ENCODE measurements at places on chromosomes 5 and 9.
A peak's percentile ranks its signal among the peaks of the same experiment; 100 is the strongest.

GRCh38 chr5:53298841-53299240, 181.6 kb upstream of the FST start:
- no peak for DNase-seq

DNA sequence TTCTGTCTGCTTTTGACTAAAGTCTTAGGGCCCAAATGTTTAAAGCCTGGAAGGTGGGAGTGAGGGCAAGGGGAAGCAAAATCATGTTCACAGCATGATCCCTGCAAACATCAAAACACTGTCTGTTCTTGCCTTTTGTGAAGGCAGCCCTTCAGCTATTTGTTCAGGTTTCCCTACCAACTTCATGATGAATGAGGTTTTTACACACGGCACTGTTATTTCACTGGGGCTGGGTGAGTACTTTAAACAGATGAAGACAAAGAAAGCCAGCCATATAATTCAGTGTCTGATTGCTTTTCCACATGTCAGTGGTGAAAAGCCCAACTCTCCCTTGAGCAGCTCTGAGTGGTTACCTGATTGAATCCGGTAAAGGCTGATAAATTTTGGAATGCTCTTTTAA, 224.7 kb upstream of the GRAMD2B start:
- no peak for DNase-seq

- no peak for DNase-seq
These were observed 24.1 kb downstream of the RANBP3L start for GRCh38 chr5:36277521-36278176.

GRCh38 chr5:41629897-41630296, 119.5 kb upstream of the PLCXD3 start:
- DNase-seq, result no peak

DNA sequence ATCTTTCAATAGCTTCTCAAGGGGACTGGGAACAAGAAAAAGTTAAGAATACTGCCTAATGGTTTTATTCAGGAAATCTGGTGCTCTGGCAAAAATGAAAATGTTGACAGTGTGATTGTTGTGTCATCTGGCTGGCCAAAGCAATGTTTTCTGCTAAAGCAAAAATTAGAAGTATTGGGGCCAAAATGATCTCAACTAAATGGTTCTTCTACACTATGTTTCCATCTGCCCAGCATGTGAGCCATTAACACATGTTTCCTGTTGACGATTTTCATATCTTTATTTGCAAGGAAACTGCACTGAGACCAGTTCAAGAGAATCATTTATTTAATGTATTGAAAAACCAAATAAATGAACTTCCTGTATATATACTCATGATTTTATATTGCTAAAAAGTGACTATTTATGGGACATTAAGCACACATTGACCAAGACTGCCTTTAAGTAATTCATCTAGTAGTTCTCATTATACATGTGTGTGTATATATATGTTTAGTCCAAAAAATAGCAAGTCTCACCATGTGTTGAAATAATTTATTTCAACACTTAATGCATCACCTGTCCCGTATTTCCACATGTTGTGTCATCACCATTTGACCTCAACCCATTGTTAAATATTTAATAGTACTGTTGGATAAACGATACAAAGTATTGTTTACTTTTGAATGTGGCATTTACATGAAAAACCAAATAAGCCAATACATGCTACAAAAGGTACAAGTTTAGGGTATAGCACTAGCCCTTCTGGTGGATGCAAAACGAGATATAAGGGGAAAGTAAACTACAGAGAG, 7.5 kb upstream of the FST start:
- DNase-seq, result no peak

GRCh38 chr9:133830310-133830709, 92.2 kb upstream of the SARDH start:
- DNase-seq, result no peak

DNA sequence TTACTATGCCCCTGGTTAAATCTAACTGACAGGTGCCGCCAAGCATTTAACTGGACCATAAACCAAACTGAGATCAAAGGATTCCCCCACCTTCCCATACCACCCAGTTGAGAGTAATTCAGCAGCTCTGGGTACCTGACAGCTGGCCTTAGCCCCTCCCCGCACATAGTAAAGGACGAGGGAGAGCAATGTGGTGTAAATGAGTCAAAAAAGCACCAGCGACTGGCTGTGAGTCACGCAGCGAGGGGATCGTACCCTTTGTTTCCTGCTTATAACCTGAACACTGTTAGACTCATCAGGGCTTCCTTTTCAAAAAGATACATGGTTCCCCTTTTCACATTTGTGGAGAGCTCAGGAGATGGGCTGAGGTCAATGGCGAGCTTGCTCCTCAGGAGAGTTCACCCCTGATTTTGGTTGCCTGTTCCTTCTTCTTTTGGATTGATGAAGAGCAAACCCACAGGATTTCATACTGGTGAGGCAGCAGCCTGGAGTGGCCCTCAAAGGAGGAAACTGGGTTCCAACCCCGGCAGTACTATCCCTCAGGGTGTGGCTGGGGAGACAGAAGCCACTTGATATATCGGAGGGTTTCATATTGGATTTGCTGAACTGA, 71.5 kb downstream of the ANKRD33B start:
- DNase-seq, result no peak

DNA sequence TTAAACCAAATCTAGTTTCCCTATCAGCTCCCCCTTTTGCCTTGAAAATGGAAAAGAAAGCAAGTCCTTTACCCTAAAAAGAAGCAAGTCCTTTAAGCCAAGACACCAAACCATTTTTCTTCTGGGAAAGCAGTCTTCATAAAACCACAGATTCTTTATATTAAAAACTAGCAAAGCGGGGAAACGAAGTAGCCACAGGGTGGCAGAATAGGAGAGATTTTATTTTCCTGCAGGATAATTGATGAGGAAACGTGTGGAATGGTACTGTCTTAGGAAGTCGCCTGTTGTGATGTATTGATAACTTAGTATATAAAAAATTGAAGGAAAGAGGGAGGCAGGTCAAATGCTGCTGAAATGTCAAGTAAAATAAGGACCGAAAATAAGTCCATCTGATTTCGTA, 41.1 kb downstream of the ZNF883 start:
- DNase-seq, result no peak

GRCh38 chr5:96256795-96257470, 176.1 kb downstream of the PCSK1 start:
- no peak for DNase-seq

- DNase-seq, result no peak
These were observed 29.8 kb downstream of the OLFM1 start for GRCh38 chr9:135117281-135117680.

DNA sequence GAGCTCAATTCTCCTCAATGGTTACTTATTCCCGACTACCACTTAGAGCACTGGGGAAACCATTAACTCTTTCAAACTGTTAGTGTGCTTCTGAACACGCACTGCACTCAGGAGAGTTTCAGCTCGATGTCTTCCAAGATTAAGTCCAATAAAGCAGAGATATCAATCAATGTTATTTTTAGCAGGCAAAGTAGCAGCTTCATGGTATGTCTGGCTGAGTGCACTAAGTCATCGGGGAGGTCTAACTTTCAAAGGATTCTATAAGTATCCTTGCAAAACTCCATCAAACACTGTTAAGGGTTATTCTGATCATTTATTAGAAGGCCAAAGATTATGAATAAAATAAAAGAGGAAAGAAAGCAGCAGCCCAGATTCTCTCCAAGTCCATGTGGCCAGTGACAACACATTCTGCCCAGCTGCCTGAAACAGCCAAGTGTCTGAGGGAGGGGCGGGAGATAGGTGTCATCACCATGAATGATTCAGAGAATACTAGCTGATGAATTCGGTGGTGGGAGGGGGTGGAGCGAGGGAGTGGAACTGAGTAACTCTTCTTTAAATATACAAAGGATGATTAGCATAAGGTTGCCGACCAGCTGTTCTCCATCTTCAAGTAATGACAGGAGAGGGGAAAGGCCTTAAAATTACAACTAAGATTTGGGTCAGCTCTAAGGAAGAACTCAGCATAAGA, 21.3 kb downstream of the NREP start:
- no peak for DNase-seq

GRCh38 chr9:126211441-126212074, 115.1 kb upstream of the MVB12B start:
- DNase-seq, result no peak

- no peak for DNase-seq
These were observed 12.7 kb downstream of the STK10 start for GRCh38 chr5:172175263-172175719.

DNA sequence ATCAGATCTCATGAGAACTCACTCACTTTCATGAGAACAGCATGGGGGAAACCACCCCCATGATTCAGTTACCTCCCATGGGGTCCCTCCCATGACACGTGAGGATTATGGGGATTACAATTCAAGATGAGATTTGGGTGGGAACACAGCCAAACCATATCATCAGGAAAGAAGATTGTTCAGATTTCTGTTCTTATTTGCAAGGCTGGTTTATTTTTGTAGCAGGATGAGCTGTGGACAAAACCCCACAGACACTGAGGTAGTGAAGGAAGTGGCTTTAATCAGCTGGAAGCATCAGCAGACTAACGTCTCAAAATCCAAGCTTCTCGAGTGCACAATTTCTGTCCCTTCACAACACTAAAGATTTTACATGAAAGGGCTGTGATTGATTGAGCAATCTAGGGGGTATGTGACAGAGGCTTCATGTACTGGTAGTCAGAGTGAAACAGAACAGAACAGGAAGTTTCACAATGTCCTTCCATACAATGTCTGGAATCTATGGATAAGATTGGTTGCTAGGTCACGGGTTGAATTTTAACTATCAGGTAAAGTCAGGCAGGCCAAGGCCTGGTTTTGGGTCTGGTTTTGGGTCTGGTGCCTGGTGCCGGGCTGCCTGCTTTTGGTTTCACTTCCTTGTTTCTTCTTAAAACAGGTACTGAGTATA, 91.3 kb upstream of the ZNF366 start:
- DNase-seq, result no peak

- DNase-seq, result no peak
These were observed 4.5 kb upstream of the GRHPR start for GRCh38 chr9:37417857-37418618.

GRCh38 chr9:90086101-90086511, 481.3 kb downstream of the GADD45G start:
- no peak for DNase-seq

DNA sequence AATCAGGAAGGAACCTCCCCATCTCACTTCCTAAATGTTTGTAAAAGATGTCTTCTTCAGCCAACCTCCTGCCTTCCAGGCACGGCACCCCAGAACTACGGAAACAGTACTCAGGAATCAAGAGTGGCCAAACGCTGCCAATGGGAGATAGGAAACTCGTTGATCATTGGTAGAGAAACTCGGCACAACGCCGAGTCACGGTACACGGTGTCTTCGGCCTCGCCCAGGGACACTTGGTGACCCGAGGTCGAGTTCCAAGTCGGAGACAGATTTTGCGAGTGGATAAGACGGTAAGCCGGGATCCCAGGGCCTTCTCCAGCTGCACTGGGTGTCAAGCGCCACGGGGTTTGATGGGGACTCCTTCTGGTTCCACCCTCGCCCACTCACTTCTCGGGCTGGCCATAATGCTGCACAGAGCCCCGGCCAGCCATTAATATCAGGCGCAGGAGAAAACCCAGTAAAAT, 343 bp downstream of the KIAA0825 start:
- peak; percentile 31 for DNase-seq

- DNase-seq, result no peak
These were observed 52.3 kb downstream of the WDR36 start for GRCh38 chr5:111144352-111144930.

DNA sequence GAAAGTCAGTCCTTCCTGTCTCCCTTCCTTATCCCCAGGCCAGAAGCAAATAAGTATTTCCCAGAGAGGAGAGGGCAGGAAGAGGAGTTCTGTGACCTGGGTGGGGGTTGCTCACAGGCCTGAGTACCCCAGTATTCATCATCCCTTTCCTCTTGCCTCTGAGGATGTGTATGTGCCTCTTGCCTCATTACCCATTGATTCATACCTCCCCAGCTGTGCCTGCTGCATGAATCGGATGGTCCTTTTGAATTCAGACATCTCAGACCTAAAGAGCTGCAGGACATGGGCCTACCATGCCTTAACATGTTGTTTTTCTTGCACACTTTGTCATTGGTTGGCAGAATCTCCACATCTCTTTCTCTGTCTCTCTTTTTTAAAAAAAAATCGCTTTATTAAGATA, 112.8 kb upstream of the SHB start:
- no peak for DNase-seq

DNA sequence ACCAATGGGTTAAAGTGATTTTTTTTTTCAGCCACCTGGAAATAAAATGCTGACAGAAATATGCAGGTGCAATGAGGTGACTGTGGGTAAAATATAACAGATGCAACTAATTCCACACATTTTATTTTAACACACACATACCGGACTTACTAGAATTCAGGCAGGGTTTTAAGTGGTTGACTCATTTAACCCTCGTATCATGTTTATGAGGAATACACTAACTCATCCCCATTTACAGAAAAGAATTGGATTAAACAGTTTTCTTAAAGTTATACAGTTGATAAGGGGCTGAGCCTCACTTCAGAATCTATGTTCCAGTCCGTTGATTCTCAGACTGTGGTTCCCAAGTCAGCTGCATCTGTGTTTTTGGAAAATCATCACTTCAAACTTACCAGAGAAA, 207.5 kb downstream of the CHSY3 start:
- DNase-seq, result no peak

GRCh38 chr5:136023958-136024541, 4.7 kb upstream of the TGFBI start:
- DNase-seq, result no peak

DNA sequence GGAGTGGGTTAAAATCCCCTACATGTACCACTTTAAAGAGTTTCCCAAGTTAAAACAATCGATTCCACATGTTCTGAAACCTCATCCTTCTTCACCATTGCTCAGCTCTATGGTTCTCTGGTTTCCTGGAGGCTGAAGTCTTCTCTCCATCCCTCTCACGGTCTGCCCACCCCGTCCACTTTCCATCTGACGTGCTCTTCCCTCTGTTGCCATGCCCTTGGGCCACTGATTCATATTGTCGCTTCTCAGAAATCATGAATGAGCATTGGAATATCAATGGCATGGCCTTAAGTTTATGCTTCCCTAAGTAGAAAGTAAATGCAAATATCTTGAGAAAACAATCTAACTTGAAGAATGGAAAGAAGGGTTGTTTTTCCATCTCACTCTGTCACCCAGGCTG, 30.9 kb downstream of the GDNF start:
- no peak for DNase-seq

DNA sequence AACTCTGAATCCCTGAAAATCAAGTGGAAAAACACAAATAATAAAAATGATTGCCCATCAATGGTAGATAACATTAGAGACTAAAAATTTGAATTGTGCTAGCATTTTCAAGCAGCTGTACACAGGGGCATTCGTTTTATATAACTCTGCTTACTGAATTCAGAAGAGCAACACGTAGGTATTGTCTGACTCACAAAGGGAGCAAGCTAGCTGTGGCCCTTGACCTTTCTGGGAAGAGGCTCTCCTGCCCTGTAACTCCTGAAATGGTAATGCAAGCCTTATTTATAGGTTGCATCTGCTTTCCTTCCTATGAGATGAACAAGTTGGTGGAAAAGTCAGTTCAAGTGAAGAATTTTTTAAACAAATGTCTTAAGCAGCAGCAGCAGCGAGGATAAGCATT, 218.7 kb upstream of the EFNA5 start:
- DNase-seq, result no peak

- DNase-seq, result no peak
These were observed 61.3 kb upstream of the XPA start for GRCh38 chr9:97758334-97758916.

Measured in NCI-H2029 treated with DMSO at 0.1 percent for 48 hours (cell line).